A549 treated with dexamethasone at 1 μM for 4 hours (cell line): ENCODE measurements at places on chromosomes 6 and 20. TPM values are rescaled to one million over a fixed set of nuclear protein-coding genes. Genes with fewer than 3 reads are reported as not detected.

F13A1 gene
- total RNA-seq: 0.12 TPM in 1 of 5 replicates, not detected in the others

CSNK2A1 gene
- 137 to 190 TPM (median 174 TPM) in 5 replicates for total RNA-seq

TRIM40 gene
- total RNA-seq: not detected in 5 replicates

POM121L2 gene
- 0.02 TPM in 1 of 5 replicates, not detected in the others for total RNA-seq
